ENCODE measurements at places on chromosomes 6 and 20. TPM values are rescaled to one million over a fixed set of nuclear protein-coding genes. Genes with fewer than 3 reads are reported as not detected.

PKIB gene
- total RNA-seq = 48.1 TPM

MMUT gene
- total RNA-seq = 21.9 TPM

SUMO4 gene
- 1.3 TPM for total RNA-seq

TLDC2 gene
- total RNA-seq = not detected

ZNF165 gene
- total RNA-seq = 0.47 TPM

KIAA0408 gene
- total RNA-seq = 110 TPM

RNF217 gene
- total RNA-seq = 5.9 TPM

SLC17A1 gene
- not detected for total RNA-seq

- H3K4me3 ChIP-seq = no peak overlapping the region
- H3K4me1 ChIP-seq = no peaks in the 10 kb centered on the region
- no peaks in the 10 kb centered on the region for H3K36me3 ChIP-seq
- no peak overlapping the region for H3K27ac ChIP-seq
- no peaks in the 10 kb centered on the region for H3K27me3 ChIP-seq
Measured at GRCh38 chr6:139990026-139990686, 615.7 kb upstream of the CITED2 start.

DNA sequence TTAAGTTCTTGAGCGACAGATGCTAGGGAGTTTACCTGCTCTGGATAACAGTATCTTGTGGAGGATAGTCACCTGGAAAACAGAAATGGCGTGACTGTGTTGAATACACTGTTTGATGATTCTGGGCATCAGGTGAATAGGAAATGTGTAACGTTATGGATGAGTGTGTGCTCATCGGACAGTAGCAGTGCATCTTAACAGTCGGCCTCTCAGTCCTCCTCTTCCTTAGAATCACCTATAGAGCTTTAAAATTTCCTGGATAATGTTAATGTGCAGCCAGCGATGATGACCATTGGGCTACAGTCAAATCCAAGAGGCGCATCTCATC lies 217.7 kb downstream of the OR2B2 start:
- peak overlapping the region; percentile 99 for H3K4me3 ChIP-seq
- no peaks in the 10 kb centered on the region for H3K4me1 ChIP-seq
- no peaks in the 10 kb centered on the region for H3K36me3 ChIP-seq
- no peak for DNase-seq
- peaks cover 7% of the 10 kb centered on the region for H3K27me3 ChIP-seq

- no peak overlapping the region for H3K4me3 ChIP-seq
- no peak for DNase-seq
- no peaks in the 10 kb centered on the region for H3K36me3 ChIP-seq
- no peaks in the 10 kb centered on the region for H3K4me1 ChIP-seq
- H3K27ac ChIP-seq = no peak overlapping the region
- H3K27me3 ChIP-seq = no peaks in the 10 kb centered on the region
Measured at GRCh38 chr20:10576411-10577090, 97.2 kb downstream of the JAG1 start.

DNA sequence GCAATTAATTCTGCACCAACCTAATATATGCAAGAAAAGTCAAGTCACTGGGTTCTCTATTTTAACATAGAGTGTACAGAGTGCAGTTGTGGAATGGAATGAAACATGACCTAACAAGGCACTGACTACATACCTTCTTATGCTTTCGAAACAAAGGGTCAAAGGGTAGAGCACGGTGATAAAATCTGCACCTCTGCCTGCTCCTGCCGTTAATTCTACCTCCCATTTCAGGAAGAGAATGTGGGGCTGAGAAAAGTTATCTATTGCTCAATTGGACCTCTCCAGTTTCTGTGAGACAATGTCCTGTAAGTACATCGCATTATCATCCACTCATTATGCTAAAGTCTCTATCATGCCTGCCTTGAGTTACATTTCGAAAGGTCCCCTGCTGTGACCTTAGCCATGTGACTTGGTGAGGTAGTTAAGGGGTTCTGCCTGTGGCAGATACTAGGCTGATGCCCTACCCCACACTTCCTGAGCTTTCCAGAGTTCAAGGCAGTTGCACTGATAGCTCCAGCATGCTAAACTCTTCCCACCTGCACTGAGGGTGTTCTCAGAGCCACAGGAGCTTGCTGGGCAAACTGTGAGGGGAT lies 14.0 kb upstream of the MOCS1 start:
- no peak overlapping the region for H3K27ac ChIP-seq
- H3K27me3 ChIP-seq = no peaks in the 10 kb centered on the region
- H3K36me3 ChIP-seq = no peaks in the 10 kb centered on the region
- DNase-seq = no peak

GRCh38 chr20:63767886-63768285 lies 28.3 kb downstream of the SLC2A4RG start:
- H3K4me1 ChIP-seq = peaks cover 32% of the 10 kb centered on the region
- peaks cover 22% of the 10 kb centered on the region for H3K36me3 ChIP-seq

GRCh38 chr6:14194483-14194882 lies 76.9 kb downstream of the CD83 start:
- H3K27ac ChIP-seq = no peak overlapping the region
- H3K4me1 ChIP-seq = peaks cover 2% of the 10 kb centered on the region
- no peak overlapping the region for H3K4me3 ChIP-seq
- H3K27me3 ChIP-seq = peaks cover 4% of the 10 kb centered on the region
- no peaks in the 10 kb centered on the region for H3K36me3 ChIP-seq

DNA sequence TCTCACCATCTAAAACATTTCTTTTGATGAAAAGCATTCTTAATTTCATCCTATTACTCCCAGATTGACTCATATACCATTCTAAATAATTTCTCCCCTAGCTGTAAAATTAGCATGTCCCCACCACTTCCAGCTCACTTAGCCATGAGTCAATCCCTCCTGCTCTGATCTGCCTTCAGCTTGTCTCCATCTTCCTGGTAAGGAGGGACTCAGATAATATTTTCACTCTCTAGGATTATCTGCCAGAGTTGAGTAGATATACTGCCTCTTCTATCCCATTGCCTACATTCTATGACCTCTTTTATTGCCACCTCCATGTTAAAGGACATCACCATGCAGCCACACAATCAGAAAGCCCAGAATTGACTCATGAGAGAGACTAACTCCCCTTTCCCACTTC lies 348.8 kb upstream of the POU3F2 start:
- peaks cover 40% of the 10 kb centered on the region for H3K4me1 ChIP-seq
- H3K27ac ChIP-seq = peak overlapping the region; percentile 86
- DNase-seq = no peak
- H3K27me3 ChIP-seq = peaks cover 2% of the 10 kb centered on the region

- DNase-seq = no peak
- H3K36me3 ChIP-seq = peaks cover 9% of the 10 kb centered on the region
- peaks cover 2% of the 10 kb centered on the region for H3K4me1 ChIP-seq
Measured at GRCh38 chr6:119237177-119237715, 112.3 kb downstream of the MAN1A1 start.

GRCh38 chr20:10706460-10706811 lies 32.6 kb upstream of the JAG1 start:
- no peak overlapping the region for H3K4me3 ChIP-seq
- H3K4me1 ChIP-seq = no peaks in the 10 kb centered on the region
- DNase-seq = no peak
- H3K27ac ChIP-seq = no peak overlapping the region
- no peaks in the 10 kb centered on the region for H3K36me3 ChIP-seq

DNA sequence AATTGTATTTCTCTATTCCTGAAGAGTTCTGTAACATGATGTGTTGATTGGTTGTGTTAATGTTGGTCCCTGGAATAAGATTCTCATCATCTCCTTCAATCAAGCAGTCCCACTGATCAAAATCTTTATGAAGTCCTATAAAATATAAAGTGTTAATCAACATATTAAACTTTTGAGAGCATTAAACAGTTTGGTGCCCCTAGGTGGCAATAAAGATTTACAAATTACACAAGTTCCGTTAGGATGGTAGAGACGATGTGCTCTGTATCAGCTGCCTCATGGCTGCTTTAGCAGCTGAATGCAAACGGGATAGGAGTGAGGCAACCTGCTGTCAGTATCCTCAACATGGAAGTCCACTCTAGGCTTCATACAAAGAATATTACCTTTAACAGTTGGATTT lies 16.9 kb downstream of the TDRD6 start:
- no peak overlapping the region for H3K4me3 ChIP-seq
- peaks cover 2% of the 10 kb centered on the region for H3K27me3 ChIP-seq
- no peaks in the 10 kb centered on the region for H3K4me1 ChIP-seq
- no peak for DNase-seq

DNA sequence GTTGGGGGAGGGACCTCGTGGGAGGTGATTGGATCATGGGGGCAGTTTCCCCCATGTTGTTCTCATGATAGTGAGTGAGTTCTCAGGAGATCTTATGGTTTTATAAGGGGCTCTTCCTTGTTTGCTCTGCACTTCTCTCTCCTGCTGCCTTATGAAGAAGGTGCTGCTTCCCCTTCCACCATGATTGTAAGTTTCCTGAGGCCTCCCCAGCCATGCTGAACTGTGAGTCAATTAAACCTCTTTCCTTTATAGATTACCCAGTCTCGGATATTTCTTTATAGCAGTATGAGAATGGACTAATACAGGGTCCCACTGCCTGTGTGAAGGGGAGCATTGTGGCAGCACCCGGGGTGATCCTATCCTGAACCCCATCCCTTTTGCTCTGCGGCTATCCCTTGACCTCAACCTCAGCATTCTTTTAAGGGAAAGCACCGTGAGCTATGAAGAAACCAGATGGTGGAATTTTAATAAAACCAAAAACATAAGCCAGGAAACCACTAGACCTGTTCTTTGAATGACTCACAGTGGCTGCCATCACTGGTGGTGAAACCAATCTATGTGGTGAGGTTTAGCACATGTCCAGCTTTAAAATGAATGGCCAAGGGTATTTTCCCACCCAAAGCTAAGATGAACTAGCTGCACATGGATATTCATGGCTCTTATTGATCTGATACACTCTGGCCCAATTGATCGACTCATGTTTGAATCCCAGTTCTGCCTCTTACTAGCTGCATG lies 62.2 kb downstream of the ZDHHC14 start:
- no peak overlapping the region for H3K4me3 ChIP-seq
- H3K27ac ChIP-seq = no peak overlapping the region
- no peaks in the 10 kb centered on the region for H3K27me3 ChIP-seq
- H3K4me1 ChIP-seq = no peaks in the 10 kb centered on the region
- no peak for DNase-seq

GRCh38 chr6:38984723-38985122 lies 63.9 kb upstream of the GLP1R start:
- no peak for DNase-seq
- peaks cover 1% of the 10 kb centered on the region for H3K27me3 ChIP-seq
- no peak overlapping the region for H3K27ac ChIP-seq
- H3K36me3 ChIP-seq = no peaks in the 10 kb centered on the region
- no peak overlapping the region for H3K4me3 ChIP-seq

All from glutamatergic neuron (in vitro differentiated cells).